ENCODE measurements at places on chromosomes 11 and 22.
A peak's percentile ranks its signal among the peaks of the same experiment; 100 is the strongest.

GRCh38 chr22:19291218-19291579 lies 320 bp downstream of the CLTCL1 start:
- peak; percentile 17 for DNase-seq

DNA sequence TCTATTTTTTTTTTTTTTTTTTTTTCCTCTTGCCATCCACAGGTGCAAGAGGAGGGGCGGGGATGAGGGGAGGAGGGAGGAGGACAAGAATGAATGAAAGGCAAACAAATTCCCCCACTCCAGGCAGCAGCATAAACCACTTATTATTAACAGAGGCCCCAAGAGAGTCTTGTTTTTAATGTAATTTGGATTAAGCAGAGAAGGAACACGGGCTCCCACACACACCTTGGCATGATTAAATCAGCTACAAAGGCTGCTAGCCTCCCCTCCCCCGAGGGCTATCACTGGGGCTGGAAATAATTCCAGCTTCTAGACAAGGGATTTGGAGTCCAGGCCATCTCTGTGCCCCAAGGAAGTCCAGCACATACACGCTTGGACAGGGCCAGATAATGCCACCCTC lies 93.4 kb upstream of the DRD2 start:
- DNase-seq, result no peak

- DNase-seq, result no peak
These were observed 251.6 kb downstream of the TBC1D22A start for GRCh38 chr22:47013861-47014635.

DNA sequence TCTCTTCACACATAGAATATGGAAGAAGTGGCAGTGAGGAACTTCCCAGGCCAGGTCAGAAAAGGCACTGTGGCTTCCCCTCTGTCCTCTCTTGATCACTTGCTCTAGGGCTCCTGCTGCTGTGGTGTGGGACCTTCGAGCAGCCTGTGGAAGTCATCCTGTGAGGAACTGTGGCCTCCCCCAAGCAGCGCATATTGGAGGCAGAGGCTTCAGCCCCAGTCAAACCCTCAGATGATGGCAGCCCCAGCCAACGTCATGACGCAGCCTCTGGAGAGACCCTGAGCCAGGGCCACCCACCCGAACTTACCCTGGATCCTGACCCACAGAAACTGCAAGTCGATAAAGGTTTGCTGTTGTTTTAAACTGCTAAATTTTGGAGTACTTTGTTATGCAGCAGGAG lies 444.9 kb downstream of the TBC1D22A start:
- DNase-seq, result no peak

DNA sequence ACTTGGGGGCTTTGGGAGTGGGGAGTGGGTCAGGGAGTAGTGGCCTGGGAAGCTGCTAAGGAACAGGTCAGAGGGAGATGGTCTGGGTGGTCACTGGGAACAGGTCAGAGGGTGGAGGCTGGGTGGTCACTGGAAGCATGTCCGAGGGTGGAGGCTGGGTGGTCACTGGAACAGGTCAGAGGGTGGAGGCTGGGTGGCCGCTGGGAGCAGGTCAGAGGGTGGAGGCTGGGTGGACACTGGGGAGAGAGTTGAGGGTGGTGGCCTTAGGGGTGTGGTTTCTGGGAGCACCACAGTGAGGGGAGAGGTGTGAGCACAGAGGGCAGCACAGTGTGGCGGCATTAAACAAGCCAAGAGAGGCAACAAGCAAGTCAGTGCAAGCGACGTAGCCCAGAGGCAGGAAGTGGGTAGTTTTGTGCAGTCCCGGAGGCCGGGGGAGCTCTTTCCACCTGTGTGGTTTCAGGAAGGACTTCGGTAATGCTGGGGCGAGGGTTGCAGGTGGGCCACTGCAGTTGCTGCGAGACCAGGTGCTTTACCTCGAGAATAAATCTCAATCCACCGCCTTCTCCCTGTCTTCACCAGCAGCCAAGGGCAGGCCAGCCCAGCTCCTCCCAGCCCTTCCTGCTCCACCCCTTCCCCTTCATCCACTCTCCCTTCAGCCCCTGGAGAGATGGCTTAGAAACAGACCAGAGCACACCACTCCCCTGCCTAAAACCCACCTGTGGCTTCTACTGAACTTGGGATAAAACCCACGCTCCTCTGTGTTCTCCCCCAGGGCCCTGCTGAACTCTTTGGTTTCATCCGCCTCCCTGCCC lies 3.2 kb upstream of the CACNA1I start:
- no peak for DNase-seq

GRCh38 chr22:38681582-38682335 lies at the start of gene TOMM22:
TOMM22 (plus strand) TSS chr22:38681957; CDS start chr22:38681979, 22 bp downstream.
- peak; percentile 88 for DNase-seq

Measured in T-helper 2 cell treated with Interferon-gamma antibody and Interleukin-4, amounts not matched to agents 5 μg/mL and 100 μg/mL, for 36 hours (primary cell).